Fibroblast of skin of right biceps (primary cell): ENCODE measurements at places on chromosomes 5 and 9.
A peak's percentile ranks its signal among the peaks of the same experiment; 100 is the strongest.

DNA sequence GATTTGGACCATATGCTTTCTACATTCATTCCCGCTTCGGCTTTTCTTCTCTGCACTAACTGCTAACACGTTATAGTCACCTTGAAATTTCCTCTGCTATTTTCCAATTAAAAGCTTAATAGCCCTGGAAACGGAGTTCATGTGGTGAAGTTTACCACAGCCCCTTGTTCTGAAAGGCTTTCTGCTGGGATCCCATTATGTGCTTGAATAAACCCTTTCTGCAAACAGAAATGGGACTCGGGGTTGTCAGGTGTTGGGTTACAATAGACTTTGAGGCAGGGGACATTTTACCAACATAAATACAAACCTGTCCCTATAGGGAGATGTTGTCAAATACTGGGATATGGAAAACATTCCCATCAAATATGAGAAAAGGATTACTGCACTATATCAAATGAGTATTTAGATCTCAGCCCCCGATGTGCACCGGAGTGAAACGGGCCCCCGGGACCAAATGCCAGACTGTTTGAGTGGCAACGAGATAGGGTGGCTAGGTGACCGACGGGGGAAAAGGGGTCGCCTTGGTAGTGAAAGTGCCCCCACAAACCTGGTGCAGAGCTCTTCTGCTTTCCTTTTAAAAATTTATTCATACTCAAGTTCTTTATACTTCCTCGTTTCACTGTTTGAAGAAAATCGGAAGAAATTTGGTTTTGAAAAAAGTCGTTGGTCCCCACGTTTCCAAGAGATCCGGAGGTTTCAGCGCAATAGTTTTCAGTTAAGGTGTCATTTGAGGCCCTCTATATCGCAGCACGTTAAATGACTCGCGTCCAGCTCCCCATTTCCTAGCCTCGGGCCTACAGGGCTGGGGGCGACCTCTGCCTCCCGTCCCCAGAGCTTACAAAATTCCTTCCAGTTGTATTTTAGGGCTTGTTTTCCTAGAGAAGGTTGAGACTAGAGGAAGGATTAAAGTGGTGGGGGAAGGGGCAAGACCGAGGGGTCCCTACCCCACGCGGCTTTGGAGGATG is 2.1 kb upstream of the DMRT3 start:
- no peak for DNase-seq

DNA sequence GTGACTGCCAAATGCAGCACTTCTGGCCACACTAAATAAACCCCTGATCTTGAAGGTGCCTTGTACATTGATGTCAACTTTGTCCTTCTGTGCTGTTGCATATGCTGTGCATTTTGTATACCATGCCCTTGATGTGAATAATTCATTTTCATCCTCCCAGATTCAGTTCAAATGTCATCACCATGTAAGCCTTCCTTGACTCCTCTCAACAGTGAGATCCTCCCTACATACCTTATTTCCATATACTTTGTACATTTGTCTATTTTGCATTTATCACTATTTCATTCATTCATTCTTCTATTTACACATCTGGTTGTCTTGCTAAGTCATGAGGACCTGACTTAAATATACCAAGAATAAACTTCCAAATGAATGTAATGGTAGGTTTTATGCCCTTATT is 273.2 kb upstream of the EFNA5 start:
- DNase-seq = no peak

DNA sequence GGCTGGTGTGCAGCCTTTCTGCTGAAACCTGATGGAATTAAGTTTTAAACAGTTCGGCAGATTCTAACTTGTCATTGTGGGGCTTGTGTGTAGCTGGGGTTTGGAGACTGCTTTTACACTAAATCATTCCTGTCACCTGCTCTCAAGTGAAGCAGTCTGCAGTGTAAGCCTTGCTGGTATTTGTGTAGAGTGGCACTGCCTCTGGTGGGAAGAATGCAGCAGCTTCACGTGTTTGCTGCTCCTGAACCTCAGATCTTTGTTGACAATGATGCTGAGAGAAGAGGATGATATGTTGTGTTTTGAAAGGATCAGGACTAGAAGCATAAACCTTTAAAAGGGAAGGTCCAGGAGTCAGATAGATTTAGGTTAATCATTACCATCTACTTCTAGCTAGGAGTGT is 88.1 kb downstream of the KDM4C start:
- peak; percentile 11 for DNase-seq

GRCh38 chr5:115333164-115333563 is 36.7 kb upstream of the CCDC112 start:
- peak; percentile 24 for DNase-seq

GRCh38 chr5:72541501-72542225 is 34.5 kb upstream of the ZNF366 start:
- DNase-seq = no peak

GRCh38 chr5:41863871-41864486 is 6.2 kb downstream of the OXCT1 start:
- DNase-seq = peak; percentile 28

DNA sequence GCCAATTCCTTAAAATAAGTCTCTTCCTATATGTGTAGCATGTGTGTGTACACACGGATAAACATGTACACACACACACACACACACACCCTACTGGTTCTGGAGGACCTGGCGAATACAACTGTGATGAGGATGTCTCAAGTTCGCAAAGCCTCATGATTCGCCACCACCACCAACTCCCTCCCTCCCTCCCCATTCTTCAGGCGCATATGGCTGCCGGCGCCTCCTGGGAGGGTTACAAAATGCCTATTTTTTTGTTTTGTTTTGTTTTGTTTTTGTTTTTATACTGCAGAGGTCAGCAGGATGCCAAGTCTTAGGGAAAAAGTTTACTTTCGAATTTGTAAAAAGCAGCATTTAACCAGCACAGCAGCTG is 88.0 kb downstream of the DAP start:
- DNase-seq = no peak

DNA sequence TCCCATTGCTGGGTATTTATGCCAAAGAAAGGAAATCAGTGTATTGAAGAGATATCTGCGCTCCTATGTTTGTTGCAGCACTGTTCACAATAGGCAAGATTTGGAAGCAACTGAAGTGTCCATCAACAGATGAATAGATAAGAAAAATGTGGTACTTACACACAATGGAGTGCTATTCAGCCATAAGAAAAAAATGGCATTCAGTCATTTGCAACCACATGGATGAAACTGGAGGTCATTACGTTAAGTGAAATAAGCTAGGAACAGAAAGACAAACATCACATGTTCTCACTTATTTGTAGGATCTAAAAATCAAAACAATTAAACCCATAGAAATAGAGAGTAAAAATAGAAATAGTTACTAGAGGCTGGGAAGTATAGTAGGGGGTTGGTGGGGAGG is 1133.1 kb upstream of the ACO1 start:
- no peak for DNase-seq

- no peak for DNase-seq
Observed at GRCh38 chr9:72533322-72533721, 11.9 kb downstream of the TMC1 start.

GRCh38 chr9:20570756-20571155 is 51.5 kb downstream of the MLLT3 start:
- peak; percentile 61 for DNase-seq

- DNase-seq = peak; percentile 95
Observed at GRCh38 chr9:90301277-90301653, 341.4 kb downstream of the DIRAS2 start.

DNA sequence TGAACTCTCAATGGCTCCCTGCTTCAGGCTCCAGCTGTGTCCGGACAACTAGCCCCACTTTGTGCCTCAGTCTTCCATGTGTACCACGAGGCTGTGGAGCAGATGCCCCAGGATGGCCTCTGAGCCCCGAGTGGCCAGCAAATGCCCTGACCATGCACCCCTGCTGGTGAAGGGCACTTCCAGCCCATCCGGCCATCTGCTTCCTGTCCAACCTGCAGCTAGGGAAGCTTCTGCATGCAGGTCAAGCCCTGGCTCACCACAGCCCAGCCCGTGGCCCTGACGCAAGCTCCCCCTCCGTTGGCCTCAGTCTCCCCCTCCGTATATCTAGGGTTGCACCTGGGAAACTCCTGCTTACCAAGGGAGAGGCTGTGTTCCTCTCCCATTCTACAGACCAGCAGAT is 4.8 kb downstream of the NINJ1 start:
- no peak for DNase-seq

- no peak for DNase-seq
Observed at GRCh38 chr9:126606483-126606870, 7.3 kb upstream of the LMX1B start.

- peak; percentile 96 for DNase-seq
Observed at GRCh38 chr5:144697847-144698262, 527.2 kb downstream of the KCTD16 start.

GRCh38 chr5:107592515-107592914 is 78.2 kb downstream of the EFNA5 start:
- no peak for DNase-seq

GRCh38 chr9:4640027-4640426 is 22.1 kb upstream of the PLPP6 start:
- peak; percentile 16 for DNase-seq

- DNase-seq = no peak
Observed at GRCh38 chr5:78633700-78634099, 14.9 kb downstream of the LHFPL2 start.

- DNase-seq = no peak
Observed at GRCh38 chr5:132424167-132424880, 54.8 kb downstream of the SLC22A5 start.

GRCh38 chr9:14272927-14273528 is 40.9 kb downstream of the NFIB start:
- no peak for DNase-seq

GRCh38 chr5:170632985-170633234 is 129.1 kb downstream of the KCNIP1 start:
- no peak for DNase-seq

DNA sequence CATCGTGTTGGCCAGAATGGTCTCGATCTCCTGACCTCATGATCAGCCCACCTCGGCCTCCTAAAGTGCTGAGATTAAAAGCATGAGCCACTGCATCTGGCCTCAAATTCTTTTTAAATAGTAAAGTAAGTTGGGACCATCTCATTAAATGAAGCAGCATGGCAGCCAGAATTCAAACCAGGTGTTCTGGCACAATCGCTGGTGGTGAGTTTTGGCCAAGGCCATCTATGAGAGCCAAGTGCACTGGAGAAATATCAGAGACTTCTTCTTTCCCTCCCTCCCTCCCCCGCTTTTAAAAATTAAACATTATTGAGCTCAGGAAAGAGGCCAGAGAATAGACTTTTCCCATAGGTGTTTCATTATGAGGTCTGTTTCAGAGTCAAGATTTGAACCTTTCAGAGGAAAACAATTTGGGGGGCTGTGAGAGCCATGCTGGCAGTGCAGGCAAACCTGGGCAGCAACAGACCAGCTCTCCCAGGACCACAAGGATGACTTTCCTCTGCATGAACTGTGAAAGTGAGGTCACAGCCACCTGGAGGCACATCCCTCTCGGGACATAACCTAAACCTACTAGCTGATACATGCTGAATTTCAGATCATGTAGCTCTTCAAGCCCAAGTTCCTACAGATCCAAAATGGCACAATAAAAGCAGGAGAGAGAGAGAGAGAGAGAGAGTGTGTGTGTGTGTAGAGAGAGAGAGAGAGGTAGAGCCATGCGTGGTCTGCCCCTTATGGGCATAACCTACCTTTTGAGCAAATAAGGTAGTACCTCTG is 94.6 kb upstream of the DMRT1 start:
- no peak for DNase-seq

DNA sequence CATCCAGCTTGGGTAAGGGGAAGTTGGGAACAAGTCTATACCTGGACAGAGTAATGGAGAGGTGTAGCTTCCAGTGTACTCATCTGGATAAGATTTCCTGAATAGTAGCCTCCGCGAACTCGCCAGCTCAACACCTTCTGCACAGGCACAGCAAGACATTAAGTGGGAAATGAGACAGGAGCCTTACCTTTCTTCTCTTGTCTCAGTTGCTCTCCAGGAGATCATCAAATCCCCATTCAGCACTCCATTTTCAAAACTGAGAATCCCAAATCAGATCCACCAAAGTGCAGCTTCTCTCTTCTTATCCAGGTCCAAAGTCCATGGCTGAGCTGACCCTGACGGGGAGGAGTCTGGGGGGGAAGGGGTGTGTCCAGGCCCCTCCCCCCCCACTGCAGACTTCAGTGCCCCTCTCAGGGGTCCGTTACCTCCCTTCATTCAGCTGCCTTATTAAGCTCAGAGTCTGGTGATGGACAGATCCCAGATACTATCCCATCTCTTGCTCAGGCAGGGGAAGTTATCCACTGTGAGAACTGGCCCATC is 5.9 kb upstream of the MGAT1 start:
- DNase-seq = no peak

GRCh38 chr9:134778841-134779411 is 101.7 kb upstream of the FCN2 start:
- DNase-seq = peak; percentile 47
